ENCODE measurements at places on chromosomes 2 and 18.

DNA sequence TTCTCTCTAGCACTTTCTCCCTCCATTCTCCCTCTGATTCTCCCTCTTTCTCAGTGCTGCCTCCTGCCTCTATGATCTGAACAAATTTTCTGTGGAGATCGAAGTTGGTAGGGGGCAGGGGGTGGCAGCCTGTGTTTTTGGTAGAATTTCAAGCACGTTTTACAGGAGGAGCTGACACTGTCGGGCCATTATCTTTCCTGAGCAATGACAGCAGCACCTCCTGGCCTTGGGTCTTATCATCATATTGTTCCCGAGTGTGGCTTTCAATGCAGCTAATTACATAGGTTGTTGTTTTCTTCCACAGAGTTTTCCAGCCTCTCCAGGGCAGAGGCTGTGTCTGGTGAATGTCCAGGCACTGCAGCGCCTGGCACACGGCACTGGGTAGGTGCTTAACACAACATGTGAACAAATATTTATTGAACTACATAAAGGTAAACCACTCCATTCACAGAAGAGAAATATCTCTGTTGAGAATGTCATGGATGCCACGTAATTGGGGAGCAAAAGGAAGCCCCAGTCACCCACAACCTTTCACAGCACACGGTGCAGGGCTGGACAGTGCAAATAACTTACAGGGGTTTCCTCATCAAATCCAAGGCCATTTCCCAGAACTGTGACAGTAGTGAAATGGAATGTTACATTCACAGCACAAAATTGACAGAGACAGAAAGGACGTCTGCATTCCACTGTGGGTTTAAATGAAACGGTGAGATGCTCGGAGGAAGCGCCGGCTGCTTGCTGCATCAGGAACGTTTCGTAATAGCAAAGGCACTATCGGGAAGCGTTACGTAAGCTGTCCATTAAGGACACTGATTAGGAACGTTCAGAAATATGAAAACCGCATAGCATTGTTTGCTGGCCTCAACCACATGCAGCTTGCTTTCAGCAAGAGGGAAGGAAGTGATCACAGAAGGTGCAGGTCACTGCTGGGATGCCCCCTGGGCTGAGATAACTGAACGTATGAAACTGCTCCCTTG, 6.5 kb upstream of the KCNG2 start:
- no peak for DNase-seq

DNA sequence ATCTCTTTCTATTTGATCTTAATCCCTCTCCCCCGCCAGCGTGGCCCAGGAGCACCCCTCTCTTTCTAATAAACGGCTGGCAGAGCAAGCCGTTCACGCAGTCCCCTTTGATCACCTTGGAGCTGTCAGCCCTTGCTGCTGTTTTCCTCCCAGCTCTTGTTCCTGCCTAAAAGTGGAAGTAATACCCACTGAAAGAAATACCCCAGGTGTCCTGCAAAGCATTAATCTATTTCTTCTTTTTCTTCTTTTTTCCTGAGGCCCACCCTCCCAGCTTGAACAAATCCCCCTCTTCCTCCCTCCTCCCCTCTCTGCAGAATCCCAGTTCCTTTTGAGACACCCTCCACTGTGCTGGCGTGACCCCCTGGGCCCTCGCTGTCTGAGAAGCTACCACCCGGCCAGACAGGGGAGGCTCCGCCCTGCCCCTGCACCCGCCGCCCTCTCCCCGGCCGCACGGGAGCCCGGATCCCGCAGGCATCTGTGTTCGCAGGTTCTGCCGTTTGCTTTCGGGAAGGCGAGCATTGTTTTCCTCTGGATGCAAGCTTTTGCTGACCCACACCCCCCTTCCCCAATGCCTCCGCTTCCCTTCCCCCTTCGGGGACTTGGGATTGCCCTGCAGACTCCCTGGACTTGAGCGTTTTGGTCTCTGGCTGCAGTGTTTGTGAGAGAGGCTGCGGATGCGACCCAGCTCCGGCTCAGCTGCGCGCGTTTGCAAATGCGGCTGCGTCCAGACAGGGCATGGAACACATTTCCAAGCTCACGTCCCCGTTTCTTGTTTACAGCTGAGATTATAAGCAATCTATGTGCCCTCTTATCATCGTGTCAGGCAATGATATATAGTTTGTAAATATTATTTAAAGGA, 631.5 kb downstream of the NYAP2 start:
- DNase-seq = no peak

GRCh38 chr2:10272464-10272863, 30.2 kb upstream of the HPCAL1 start:
- DNase-seq = no peak

GRCh38 chr2:207960911-207961310, 64.4 kb downstream of the PLEKHM3 start:
- no peak for DNase-seq

DNA sequence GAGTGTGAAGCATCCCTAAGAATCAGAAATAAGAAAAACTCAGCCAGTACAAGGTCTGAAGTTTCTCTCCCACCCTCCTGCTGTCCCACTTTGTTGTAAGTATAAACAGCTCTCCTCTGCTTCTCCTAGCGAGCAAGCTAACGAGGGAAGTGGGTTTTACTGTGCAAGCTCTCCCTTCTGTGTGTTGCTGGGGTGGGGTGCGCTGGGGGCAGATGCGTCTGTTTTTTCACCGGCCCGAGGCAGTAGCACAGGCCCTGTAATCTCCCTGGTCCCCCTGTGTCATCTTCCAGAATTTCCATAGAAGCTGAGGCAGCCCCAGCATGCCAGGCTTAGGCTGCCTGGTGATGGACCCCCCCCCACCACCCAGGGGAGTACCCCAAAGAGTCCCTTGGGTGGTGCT, 9.4 kb upstream of the CXCR4 start:
- DNase-seq = no peak

- no peak for DNase-seq
Observed at GRCh38 chr18:70284976-70285620, 3.7 kb upstream of the SOCS6 start.

- no peak for DNase-seq
Observed at GRCh38 chr2:20501974-20502373, 55.1 kb downstream of the RHOB start.

All from stimulated activated CD4-positive, alpha-beta T cell treated with anti-CD3 and anti-CD28 coated beads, TNF-alpha, amount 100 ng/mL, for 4 hours (primary cell).